Left lung (tissue), 14 donors: ENCODE measurements at places on chromosomes 3 and 15. TPM values are rescaled to one million over a fixed set of nuclear protein-coding genes. Genes with fewer than 3 reads are reported as not detected.

Gene PHC3
- 58.3 TPM for total RNA-seq

GRCh38 chr15:48396020-48396419, 64.8 kb downstream of the DUT start:
- H3K36me3 ChIP-seq, result no peaks in the 10 kb centered on the region
- no peak for DNase-seq
- no peak overlapping the region for H3K4me3 ChIP-seq
- no peak overlapping the region for H3K27ac ChIP-seq

DNA sequence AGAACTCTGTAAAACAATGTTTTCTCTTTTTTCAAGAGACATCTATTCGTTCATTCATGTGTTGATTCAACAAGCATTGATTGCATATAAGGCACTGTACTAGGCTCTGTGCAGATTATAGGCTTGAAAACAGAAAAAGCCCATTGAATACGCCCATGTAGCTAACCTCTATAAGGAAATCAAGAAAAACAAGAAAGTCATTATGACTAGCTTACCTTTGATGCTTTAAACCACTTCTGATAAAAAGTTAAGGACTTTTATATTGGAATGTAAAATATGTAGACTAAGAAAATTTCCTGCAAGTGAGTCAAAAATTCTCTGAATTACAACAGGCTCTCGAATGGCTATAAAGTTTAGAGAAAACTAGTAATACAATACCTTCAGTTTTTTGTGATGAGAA, 92.5 kb downstream of the BDH1 start:
- DNase-seq, result no peak
- no peak overlapping the region for H3K4me3 ChIP-seq
- no peak overlapping the region for H3K27ac ChIP-seq
- H3K36me3 ChIP-seq, result no peaks in the 10 kb centered on the region
- H3K4me1 ChIP-seq, result no peaks in the 10 kb centered on the region

DNA sequence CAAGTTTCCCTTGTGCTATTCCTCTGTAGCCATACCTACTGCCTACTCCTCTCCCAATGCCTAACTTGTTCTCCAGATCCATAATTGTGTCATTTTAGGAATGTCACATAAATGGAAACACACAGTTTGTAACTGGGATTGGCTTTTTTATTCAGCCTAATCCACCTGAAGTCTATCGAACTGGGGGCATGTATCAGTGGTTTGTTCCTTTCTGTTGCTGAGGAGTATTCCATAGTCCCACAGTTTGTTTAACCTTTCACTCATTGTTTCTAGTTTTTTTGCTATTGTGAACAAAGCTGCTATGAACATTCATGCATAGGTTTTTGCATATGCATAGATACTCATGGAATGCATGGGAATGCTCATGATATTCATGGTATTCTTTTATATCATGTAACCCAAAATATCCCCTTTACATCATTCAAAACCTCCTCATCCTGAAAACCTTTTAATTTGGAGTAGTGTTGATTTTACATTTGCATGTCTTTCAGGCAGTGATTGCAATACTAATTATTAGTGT, 25.9 kb upstream of the LRRC34 start:
- no peak overlapping the region for H3K4me3 ChIP-seq
- no peaks in the 10 kb centered on the region for H3K4me1 ChIP-seq
- no peak overlapping the region for H3K27ac ChIP-seq
- DNase-seq, result no peak

- H3K27me3 ChIP-seq, result peaks cover 14% of the 10 kb centered on the region
- no peaks in the 10 kb centered on the region for H3K4me1 ChIP-seq
- peaks cover 6% of the 10 kb centered on the region for H3K36me3 ChIP-seq
- H3K27ac ChIP-seq, result peak overlapping the region; percentile 92
- no peak overlapping the region for H3K4me3 ChIP-seq
- DNase-seq, result no peak
Observed at GRCh38 chr3:196642434-196642833, 2.9 kb downstream of the NRROS start.
